Activated CD4-positive, alpha-beta T cell treated with anti-CD3 and anti-CD28 coated beads for 24 hours (primary cell): ENCODE measurements at places on chromosomes 7 and 10.

DNA sequence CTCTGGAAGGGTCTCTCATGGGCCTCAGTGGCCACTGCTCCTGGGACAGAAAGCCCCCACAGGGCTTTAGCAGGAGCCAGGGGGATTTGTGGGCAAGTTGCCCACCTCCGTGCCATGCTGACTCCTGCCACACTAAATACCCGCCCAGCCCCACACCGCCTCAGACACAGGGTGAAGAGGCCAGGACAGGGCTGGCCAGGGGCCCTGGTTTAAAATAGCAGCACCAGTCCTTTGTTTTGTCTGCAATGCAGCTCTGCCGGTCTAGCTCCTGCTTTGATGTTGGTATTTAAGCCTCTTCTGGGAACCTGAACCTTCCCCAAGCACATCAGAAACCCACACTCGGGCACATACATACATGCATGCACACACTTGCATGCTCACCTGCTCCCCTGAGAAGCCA is 14.4 kb upstream of the TNRC18 start:
- DNase-seq: no peak

- DNase-seq: no peak
Observed at GRCh38 chr10:4658777-4659176, 167.2 kb upstream of the AKR1E2 start.

- DNase-seq: no peak
Observed at GRCh38 chr7:130154501-130155317, 50.5 kb downstream of the TMEM209 start.

GRCh38 chr10:130339091-130339490 is 202.9 kb downstream of the GLRX3 start:
- no peak for DNase-seq

- DNase-seq: no peak
Observed at GRCh38 chr7:28272461-28272877, 91.9 kb upstream of the JAZF1 start.

- DNase-seq: no peak
Observed at GRCh38 chr10:124721330-124722045, 22.7 kb downstream of the FAM53B start.

- no peak for DNase-seq
Observed at GRCh38 chr7:129386506-129386905, 47.7 kb upstream of the STRIP2 start.

GRCh38 chr7:39609113-39609934 is 14.0 kb upstream of the RALA start:
- DNase-seq: no peak

- no peak for DNase-seq
Observed at GRCh38 chr10:30188101-30188500, 128.7 kb upstream of the JCAD start.

DNA sequence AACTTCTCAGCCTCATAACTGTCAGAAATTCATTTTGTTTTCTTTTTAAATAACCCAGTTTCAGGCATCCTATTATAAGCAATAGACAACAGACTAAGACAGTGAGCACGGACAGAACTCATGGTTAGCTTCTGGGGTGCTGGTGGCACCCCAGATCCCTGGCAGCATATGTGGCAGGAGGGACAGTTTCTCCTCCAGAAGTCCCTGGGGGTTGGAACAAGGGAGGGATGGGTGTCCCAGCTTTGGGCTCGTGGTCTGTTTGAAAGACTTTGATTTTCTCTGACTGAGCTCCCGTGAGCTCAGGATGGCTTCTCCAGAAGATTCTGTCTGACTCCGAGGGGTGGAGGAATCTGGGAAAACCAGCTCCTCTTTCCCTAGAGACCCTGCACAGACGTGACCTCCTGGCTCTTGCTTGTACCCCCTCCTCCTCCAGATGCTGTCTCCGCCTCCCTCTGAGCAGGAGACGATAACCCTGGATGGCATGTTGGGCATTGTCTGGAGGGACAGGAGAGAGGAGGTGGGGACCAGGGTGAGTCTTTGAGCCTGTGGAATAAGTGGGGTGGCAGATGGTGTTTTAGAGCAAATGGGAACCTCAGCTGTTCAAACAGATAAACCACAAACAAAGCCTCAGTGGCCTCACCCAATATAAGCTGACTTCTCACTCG is 421.1 kb downstream of the GLRX3 start:
- DNase-seq: no peak

DNA sequence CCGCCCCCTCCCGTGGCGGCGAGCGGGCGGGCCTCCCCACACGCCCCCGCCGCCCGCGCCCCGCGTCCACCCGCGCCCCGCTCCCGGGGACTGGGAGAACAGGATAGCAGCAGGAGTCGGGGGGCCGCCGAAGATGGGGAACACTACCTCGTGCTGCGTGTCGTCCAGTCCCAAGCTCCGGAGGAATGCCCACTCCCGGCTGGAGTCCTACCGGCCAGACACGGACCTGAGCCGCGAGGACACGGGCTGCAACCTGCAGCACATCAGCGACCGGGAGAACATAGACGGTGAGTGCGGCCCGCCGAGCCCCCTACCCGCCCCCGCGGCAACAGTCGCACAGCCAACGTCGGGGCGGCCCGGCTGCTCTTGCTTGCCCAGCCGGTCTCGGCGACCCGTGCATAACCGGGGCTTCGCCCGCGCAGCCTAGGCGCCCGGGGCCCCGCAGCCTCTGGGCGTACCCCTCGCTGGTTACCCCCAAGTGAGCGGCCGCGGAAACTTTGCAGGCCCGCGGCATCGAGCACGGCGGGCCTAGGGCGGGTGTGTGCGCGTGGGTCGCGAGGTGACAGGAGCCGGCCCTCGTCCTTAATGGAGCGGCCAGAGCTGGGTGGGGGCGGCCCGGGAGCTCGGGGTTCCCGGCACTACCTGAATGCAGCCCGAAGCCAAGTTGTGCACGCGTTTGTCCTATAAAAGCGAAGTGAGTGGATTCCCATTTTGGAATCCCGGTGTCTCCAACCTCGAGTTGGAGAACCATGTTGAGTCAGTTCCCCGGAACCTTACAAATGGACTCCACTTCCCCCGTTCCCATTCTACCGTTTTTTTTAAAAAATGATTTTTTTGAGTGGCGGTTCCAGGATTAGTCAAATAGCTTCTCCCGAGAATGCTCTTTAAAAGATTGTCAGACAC is 863 bp downstream of the CCNY start:
- no peak for DNase-seq

- DNase-seq: no peak
Observed at GRCh38 chr7:50351267-50351666, 46.8 kb downstream of the IKZF1 start.

GRCh38 chr7:29893351-29893965 is 87.2 kb downstream of the WIPF3 start:
- DNase-seq: no peak

DNA sequence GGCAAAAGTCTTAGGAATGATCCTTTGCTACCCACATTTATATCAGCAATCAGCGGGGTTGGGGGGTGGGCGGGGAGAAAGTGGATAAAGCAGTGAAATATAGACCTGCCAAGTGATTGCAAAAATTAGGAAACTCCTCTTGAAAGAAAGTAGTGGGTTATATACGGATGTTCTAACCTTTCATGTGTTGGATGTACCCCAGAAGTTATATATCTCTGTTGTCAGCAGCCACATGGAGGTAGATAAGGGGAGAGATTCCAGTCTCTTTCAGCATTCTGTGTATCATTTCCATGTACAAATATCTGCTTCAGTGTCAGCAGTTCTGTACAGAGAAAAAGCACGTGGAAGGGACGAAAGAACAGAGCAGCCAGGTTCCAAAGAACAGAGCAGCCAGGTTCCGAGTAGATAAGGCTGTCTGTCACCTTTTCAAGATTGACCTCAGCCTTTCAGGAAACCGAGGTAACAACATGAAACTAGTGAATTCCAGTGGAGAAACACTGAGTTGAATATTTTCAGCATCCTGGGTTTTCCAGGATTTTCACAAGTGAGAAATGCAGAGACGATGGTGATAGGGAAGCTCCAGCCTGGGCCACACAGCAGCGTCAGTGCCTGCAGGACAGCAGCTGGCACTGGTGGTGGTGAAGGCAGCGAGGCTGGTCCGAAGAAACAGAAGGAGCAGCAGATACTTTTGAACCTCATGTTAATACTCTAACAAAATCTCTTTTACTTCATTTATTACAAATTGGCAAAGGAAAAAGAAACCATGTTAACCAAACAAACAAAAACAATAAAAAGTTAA is 212.3 kb downstream of the C7orf25 start:
- DNase-seq: no peak

DNA sequence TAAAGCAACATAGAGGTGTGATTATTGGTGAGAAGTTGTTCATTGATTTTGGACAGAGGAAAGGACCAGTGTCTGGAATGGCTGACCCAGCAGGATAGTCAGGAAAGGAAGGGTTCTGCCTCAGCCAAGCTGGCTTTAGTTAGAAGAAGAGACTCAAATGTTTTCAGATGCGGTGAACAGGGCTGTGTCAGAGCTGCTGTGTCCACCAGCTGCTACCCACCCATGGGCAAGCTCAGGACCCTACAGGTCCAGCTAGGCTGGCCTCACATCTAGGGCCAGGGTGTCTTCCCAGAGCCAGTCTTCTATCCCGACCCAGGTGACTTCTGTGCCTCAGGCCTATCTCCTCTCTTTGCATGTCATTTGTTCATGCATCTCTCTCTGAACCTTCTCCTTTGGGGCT is 37.3 kb upstream of the CXCL12 start:
- DNase-seq: no peak

DNA sequence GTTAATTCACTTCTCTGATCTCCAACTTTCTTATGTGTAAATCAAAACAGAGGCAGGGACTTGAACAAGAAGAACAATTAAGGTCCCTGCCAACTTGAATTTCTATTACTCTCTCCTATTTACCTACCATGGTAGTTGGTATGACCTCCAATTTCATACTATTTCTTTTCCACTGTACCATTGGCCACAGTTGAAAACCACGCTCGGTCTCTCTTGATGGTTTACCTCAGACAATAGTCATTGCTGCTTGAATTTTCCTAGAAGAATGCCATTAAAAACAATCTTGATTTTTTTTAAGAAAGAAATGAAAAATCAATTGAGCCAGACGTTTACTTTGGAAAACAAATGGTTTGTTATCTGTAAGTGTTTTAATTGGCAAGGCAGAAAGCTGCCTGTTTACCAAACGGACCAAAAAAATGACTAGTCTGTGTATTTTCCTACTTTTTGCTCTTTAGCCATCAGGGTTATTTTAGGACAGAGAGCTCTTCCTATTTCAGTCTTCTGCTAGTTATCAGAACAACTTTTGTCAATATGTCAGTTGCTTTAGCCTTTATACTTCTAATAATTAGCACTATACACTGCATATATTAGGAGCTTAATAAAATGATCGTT is 157.5 kb upstream of the PLXDC2 start:
- no peak for DNase-seq

DNA sequence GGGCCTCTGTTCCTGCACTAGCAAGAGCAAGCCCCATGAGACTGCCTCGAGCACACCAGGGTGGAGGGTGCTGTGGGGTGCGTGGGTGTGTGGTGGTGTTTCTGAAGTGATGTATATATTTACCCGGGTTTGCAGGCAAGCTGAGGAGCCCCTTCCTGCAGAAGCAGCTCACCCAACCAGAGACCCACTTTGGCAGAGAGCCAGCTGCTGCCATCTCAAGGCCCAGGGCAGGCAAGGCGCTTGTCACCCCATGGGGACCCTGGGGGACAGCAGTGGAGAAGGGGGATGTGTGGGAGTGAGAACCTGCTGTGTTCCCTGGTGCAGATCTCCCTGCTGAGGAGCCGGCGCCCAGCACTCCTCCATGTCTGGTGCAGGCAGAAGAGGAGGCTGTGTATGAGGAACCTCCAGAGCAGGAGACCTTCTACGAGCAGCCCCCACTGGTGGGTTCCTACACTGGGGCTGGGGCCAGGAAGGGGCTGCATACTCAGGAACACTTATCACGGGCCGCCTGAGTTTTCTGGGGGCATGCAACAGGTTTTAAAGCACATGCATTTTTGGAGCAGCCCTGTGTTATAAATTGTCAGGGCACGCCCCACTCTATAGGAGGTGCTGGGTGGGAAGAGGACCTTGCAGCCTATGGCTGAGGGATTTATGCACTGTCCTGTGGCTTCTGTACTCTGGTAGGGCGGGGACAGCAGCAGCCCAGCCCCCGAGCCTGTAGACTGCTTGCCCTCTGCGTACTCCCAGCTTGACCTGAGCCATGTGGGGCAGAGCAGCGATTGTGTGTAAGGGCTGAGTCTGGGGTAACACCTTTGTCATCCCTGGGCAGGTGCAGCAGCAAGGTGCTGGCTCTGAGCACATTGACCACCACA is 5.9 kb downstream of the PGAM2 start:
- no peak for DNase-seq

- no peak for DNase-seq
Observed at GRCh38 chr10:59234816-59235429, 58.5 kb downstream of the PHYHIPL start.

DNA sequence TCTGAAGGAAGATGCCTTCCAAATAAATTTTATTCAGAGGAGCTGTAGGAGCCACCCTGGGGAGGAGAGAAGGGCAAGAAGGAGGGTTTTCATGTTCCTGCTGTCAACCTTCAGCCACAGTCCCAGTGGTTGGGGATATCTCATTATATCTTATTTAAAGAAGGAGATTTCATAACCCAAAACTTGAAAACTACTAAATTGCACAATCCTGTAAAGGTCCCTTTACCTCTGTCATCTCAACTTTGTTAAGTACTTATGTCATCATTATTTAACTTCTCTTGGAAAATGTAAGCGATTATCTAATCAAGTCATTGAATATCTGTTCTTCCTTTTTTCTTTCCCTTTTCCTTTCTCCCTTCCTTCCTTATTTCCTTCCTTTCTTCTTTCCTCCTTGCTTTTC is 794.5 kb upstream of the IGFBP3 start:
- no peak for DNase-seq

DNA sequence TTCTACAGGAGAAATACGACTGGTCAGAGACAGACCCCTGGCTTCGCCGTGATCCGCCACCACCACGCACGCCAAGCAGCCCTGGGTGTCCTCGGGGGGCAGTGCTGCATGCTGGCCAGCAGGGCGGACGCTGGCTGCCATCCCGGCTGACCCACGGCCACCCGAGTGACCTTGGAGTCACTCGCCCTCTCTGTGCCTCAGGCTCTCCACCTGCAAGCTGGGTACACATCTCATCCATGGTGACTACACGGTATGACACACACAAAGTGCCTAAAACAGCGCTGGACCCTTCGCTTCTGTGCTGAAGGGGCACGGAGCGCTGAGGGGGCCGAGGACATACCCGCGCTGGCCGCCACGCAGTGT is 62.0 kb upstream of the RNF32 start:
- DNase-seq: no peak

GRCh38 chr7:77450613-77451012 is 34.5 kb upstream of the GSAP start:
- no peak for DNase-seq

- DNase-seq: no peak
Observed at GRCh38 chr10:8665322-8665721, 610.8 kb downstream of the GATA3 start.

- no peak for DNase-seq
Observed at GRCh38 chr7:140160308-140160707, 16.5 kb downstream of the KDM7A start.

DNA sequence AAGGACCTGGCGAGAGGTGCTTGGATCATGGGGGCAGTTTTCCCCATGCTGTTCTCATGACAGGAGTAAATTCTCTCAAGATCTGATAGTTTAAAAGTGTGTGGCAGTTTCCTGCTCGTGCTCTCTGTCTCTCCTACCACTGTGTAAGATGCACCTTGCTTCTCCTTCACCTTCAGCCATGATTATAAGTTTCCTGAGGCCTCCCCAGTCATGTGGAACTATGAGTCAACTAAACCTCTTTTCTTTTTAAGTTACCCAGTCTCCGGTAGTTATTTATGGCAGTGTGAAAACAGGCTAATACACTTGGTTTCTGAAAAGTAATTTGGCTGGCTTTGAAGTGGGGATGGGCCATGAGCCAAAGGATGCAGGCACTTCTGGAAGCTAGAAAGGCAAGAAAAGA is 268.0 kb upstream of the KAT6B start:
- no peak for DNase-seq

- DNase-seq: no peak
Observed at GRCh38 chr7:84237533-84238173, 43.1 kb upstream of the SEMA3A start.
